ENCODE measurements at places on chromosomes 5 and 9.

GRCh38 chr5:173075137-173075843, 19.1 kb downstream of the CREBRF start:
- no peak for DNase-seq

- DNase-seq = no peak
Measured at GRCh38 chr5:113070901-113071300, 94.3 kb downstream of the DCP2 start.

DNA sequence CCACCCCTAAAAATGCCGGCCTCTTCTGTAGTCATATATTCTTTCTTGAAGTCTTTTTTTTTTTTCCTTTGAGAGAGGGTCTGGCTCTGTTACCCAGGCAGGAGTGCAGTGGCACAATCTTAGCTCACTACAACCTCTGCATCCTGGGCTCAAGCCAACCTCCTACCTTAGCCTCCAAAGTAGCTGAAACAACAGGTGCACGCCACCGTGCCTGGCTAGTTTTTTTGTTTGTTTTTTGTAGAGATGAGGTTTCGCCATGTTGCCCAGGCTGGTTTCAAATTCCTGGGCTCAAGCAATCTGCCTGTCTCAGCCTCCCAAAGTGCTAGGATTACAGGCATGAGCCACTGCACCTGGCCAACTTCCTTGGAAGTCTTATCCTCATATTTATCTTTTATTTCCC, 19.1 kb downstream of the SREK1IP1 start:
- DNase-seq = no peak

DNA sequence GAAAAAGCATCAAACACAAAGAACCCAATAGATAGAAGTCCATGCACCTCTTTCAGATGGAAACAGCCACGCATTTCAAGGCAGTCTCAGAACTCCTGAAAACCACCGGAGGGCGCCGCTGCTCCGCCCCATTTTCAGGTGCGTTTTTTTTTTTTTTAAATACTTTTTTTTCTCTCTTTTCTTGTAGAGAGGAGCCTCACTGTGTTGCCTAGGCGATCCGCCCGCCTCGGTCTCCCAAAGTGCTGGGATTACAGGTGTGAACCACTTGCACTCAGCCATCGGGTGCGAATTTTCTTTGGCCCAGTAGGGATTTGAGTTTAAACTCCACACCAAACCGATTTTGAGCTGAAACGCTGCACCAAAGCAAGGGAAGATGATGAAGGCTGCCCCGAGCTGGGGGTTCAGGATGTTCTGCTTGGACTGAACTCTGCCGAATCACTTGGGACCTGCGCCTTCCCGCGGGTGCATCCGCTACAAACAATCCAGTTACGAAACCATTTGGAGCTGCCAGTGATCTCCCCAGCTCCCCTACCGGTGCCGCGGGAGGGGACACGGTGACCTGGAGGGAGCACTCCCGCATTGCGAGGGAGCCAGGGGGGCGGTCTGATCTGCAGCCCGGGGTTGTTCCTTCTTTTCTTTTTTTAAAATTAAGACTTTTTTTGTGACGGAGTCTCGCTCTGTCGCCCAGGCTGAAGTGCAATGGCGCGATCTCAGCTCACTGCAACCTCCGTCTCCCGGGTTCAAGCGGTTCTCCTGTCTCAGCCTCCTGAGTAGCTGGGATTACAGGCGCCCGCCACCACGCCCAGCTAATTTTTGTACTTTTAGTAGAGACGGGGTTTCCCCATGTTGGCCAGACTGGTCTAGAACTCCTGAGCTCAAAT, 1.4 kb downstream of the PTGR1 start:
- peak; percentile 77 for DNase-seq

GRCh38 chr5:75051217-75051751, 1.1 kb downstream of the GCNT4 start:
- DNase-seq = no peak

- no peak for DNase-seq
Measured at GRCh38 chr9:128159522-128159783, 612 bp upstream of the BBLN start.

DNA sequence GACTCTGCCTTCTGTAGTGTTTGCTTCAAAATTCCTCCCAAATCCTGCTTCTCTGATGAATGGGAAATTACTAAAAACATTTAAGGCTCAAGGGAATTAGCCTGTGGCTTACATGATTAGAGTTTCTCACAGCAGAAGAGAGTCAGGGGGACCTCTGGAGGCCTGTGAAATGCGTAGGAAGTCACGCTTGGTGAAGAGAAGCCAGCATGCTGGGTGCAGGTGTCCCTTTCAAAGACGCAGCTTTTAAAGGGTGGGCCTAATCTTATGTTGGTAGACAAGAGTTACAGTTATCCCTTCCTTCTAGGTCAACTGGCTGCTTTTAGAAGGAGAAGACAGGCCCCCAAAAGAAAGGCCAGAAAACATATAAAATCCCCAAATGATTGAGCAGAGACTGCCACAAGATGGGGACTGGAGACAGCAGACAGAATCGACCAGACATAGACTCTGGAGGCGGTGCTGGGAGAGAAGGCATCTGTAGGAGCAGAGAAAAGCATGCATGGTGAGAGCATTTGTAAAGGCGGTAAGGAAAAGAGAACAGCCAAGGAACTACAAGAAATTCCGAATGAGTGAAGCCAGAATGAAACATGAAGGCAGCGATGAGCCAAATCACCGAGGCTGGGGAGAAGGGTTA, 42.3 kb downstream of the B4GALT1 start:
- no peak for DNase-seq

GRCh38 chr5:71632168-71632567, 45.0 kb downstream of the MCCC2 start:
- no peak for DNase-seq

GRCh38 chr5:148060309-148060708, 3.5 kb upstream of the SPINK5 start:
- DNase-seq = no peak

DNA sequence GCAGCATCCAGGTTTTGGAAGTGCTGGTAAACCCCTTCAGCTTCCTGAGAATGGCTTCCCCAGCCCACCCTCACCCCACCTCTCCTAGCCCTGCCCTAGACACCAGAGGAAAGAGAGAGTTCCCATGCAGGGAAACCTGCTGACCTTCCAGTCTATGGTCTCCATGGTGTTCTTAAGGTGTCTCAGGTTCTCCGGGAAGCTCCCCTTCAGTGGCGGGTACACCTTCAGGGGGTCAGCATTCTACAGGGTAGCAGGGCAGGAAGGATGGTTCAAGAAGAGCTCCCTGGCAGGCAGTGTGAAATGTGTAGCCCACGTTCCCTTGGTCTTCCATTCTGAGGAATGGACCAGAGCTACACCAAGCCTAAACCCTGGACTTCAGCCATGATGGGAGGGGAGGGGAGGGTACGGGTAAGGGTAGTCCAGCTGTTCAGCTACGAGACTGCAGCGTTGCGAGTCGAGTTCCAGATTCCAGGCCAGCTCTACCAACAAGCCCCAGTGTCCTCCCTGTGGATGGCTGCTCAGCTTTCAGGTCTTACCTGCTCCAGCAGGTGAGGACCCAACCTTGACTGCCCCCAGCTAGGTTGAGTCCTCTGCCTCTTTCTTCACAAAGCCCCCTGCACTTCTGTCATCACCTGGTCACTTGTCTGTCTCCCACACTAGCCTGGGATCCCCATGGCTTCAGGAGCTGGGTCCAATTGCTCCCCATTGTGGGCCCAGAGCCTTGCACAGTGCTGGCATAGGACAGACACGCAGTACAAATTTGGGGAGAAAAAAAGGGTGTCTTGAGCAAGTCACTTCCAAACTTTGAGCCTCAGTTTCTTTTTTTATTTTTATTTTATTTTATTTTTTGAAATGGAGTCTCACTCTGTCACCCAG, 7.5 kb downstream of the CD74 start:
- no peak for DNase-seq

GRCh38 chr9:83620841-83621636, 1.9 kb upstream of the IDNK start:
- peak; percentile 37 for DNase-seq

DNA sequence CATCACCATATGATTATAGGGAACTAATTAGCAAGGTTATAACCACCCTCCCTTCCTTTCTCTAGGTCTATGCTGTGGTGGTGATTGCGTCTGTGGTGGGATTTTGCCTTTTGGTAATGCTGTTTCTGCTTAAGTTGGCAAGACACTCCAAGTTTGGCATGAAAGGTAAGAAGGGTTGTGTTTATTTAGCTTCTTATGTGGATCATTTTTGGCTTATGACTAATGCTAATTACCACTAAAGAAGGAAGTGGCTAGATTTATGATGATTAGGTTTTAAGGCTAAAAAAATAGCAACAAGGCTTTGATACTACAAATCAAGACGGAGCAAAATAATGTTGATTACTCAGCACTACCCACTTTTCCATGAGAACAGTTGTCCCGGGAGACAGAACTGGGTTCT, 82.4 kb downstream of the NTRK2 start:
- no peak for DNase-seq

DNA sequence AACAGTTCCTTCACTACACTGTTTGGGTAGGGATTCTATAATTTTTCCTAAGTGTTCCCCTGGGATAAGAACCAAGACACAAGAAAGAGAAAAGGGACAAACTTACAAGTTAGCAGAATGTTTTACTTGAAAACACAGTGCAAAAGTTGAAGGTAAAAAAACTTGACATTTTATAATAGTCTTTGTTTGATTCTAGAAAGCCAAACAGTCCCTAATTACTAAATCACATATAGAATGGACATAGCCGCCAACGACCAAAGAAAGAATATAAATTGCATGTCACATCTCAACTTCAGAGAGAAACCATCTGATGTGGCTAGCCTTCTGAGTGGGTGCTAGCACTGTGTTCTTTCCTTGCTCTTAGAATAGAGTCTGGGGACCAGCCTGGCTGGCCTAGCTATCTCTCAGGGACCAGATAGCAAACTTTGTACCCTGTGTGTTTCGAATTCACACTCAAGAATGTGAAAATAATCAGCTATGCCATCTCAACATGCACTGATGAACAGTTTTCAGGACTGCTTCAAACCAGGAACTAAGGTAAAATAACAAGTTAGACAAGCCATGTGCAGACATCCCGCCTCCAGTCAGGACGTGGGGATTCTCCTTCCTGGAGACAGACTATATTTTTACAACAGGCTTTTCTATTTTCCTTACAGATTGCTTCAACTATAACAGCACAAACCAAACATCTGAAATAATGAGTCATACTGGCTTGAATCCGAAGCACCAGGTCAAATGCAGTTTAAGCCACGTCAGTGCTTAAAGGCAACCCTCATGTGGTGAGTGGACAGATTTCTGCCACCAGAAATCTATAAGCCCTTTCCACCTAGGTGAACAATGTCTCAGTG, 53.7 kb downstream of the LHFPL2 start:
- peak; percentile 76 for DNase-seq

Measured in thyroid gland (tissue), 4 donors.